Liver (tissue), 10 donors: ENCODE measurements at places on chromosomes 6 and 20. TPM values are rescaled to one million over a fixed set of nuclear protein-coding genes. Genes with fewer than 3 reads are reported as not detected.

Gene OGFR
- 35.9 TPM for polyA plus RNA-seq

Gene GNAS-AS1
- 0.09 TPM for polyA plus RNA-seq

Gene C6orf132
- 0.07 TPM for polyA plus RNA-seq

Gene RWDD2A
- polyA plus RNA-seq = 2.8 TPM

Gene RAD21L1
- polyA plus RNA-seq = not detected

Gene COL19A1
- polyA plus RNA-seq = not detected

Gene CCN5
- 3.6 TPM for polyA plus RNA-seq

Gene KCNS1
- not detected for polyA plus RNA-seq
